ENCODE measurements at places on chromosomes 3 and 15. TPM values are rescaled to one million over a fixed set of nuclear protein-coding genes. Genes with fewer than 3 reads are reported as not detected.

The PLA1A gene
- total RNA-seq = 0.83 TPM

The CLDN16 gene
- total RNA-seq = under 0.01 TPM

The ATP13A5 gene
- total RNA-seq = not detected

The PATL2 gene
- 0.43 TPM for total RNA-seq

The POLQ gene
- 1.8 TPM for total RNA-seq

The TGM4 gene
- not detected for total RNA-seq

The SEMA5B gene
- total RNA-seq = not detected

The CEP19 gene
- total RNA-seq = 4.3 TPM

The WDR49 gene
- total RNA-seq = under 0.01 TPM

The CAND2 gene
- total RNA-seq = 3.1 TPM

The RHCG gene
- total RNA-seq = 0.14 TPM

The EFCAB12 gene
- total RNA-seq = 0.09 TPM

The PPP1R14D gene
- not detected for total RNA-seq

The IL5RA gene
- not detected for total RNA-seq

The FBXW12 gene
- total RNA-seq = not detected

The MCTP2 gene
- total RNA-seq = 8.7 TPM

Data from smooth muscle cell of bladder (primary cell).